ENCODE measurements at places on chromosomes 6 and 20.

DNA sequence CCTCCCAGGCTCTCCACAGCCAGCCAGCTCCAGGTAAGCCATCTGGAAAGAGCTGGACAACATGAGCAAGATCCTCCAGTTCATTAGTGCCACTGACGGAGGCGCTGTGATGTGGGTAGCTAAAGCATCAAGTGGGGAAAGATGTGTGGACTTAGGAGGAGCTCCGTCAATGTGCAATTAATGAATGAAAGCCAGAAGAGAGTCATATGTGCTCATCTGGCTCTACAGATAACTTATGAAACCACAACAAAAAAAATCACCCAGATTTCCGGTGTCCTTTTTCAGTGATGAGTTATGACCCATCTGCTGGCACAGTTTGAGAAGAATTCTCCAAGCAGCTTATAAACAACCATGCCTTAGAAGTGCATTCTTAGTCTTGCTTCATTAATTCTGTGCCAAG is 311.7 kb upstream of the PLCB4 start:
- peak; percentile 86 for DNase-seq

- DNase-seq = no peak
Observed at GRCh38 chr6:17233531-17233930, 47.6 kb upstream of the RBM24 start.

DNA sequence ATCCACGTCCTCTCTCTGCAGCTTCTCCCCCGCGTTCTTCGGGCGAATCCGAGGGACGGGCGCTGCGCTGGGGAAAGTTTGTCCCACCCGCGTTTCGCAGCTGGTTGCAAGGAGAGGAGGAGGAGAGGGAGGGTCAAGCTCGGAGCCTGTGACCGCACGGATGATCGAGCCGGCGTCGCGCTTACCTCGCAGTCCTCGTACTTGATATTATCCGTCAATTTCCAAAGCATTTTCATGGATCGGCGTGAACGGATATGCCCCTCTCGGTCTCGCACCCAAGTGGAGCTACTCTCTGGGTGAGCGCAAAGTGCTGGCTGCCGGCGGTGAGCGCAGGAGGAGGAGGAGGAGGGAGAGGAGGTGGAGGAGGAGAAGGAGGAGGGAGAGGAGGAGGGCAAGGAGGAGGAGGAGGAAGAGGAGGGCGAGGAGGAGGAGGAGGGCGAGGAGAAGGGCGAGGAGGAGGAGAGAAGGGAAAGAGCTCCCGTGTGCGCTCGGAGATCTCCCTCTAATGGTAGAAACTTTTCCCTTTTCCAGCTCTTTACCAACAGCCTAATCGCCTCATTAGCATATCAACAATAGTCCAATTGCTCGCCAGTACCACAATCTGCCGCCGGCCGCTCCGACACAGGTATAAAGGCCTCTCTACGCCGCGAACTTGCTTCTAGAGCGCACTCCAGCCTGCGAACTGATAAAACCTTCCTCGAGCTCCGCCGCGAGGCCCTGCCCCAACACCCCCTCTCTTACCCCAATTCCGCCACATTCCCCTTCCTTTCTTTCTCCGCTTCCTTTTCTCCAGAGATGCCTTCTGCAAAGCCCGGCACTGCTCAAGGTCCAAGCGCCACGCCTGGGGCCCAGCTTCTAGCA is at the start of gene TFAP2A:
Gene TFAP2A, minus strand, starts transcription at position 319 of the 861 bp plus-strand sequence. Its CDS starts 83 bp downstream, at position 236.
- DNase-seq = no peak

DNA sequence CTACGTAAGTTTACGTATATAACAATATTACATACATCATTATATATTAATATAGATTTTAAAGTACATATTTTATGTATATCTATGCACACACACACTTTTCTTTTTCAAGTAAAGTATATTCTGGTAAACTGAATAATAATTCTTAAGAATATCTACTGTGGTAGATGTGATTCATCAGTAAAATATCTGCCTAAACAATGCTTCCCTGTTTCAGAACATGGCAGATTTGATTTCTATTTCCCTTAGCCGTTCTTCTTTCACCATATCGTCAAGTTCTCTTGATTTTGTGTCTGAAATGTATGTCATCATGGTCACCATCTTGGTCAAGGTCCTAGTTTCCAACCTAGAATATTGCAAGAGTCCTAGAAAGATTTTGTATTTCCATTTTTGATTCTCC is 195.6 kb downstream of the HDGFL1 start:
- DNase-seq = no peak

GRCh38 chr20:64156136-64156885 is 7.9 kb upstream of the MYT1 start:
- DNase-seq = no peak

DNA sequence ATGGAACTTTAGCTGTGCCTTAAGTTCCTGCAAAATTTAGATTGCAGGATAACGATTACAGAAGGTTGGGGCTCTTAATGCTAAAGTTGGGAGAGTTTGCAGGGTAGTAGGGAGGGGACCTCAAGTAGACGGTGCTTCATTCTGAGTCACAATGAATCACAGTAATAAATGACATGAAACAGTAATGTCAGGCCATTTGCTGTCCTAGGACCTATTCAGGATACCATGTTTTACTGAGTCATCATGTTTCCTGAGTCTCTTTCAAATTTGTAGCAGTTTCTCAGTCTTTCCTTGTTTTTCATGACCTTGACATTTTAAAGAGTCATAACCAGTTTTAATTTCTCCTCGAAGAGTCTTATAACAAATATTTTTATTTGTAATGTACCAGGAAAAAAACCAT is 406.9 kb upstream of the MAP3K7 start:
- DNase-seq = no peak

- DNase-seq = peak; percentile 83
Observed at GRCh38 chr6:161631676-161632194, 357.9 kb upstream of the AGPAT4 start.

- no peak for DNase-seq
Observed at GRCh38 chr20:32017711-32018251, 7.5 kb downstream of the CCM2L start.

Data from GM04503 (cell line).